HS-27A (cell line): ENCODE measurements at places on chromosomes 6 and 20.

DNA sequence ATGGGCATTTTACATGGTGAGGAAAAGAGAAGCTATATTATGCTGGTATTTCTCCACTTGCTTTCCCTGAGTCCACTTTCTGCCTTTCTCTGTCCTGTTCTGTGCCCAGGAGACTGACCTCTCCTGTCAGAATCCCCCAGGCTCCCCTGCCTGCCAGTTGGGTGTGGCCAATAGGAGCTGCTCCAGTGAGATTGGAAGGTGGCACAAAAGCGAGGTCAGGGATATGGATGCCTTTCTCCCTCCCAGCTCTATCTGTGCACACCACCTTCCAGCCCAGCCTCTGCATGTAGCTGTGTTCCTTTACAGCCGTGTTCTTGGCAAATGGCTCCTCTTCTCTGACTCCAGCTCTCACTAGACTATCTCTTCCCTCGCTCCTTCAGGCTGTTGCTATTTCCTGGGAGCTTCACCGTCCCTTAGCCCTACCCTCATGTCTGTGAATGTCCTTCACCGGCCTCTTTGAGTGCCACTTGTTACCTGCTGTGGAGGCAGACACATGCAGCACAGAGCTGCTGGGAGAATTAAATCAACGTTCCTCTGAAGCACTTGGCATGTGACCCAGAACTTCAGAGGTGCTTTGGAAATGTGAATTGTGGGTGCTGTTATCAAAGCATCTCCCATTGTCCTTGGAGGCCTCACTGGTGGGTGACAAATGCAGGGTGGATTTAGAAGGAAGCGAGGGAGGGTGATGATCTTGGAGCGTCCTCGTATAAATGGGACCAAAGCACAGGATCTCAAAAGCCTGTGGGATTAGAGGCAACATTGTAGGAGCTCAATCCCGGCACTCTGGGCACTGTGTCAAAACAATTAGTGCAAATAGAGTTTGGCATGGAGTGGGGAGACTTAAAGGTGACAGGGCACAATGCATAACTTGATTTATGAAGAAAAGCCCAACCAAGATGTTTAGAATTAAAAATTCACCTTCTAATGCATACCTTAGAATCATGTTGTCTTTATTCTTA, 28.9 kb upstream of the RALGAPA2 start:
- no peak for DNase-seq

DNA sequence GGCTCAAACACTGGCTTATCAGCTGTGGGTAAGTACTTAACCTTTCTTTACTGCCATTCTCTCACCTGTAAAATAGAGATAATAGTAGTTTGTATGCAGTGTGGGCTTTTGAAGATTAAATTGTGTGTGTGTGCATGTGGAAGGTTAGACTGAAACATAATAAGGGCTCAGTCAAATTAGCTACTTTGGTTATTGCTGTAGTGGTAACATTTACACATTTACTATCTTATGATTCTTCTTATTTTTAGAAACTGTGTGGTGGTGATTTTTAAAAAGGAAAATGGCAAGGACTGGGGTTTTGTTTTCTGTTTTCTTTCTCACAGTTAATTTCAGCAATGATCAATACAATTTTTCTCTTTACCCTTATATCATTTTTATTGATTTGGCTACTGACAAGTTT, 206.9 kb downstream of the NKAIN2 start:
- no peak for DNase-seq

DNA sequence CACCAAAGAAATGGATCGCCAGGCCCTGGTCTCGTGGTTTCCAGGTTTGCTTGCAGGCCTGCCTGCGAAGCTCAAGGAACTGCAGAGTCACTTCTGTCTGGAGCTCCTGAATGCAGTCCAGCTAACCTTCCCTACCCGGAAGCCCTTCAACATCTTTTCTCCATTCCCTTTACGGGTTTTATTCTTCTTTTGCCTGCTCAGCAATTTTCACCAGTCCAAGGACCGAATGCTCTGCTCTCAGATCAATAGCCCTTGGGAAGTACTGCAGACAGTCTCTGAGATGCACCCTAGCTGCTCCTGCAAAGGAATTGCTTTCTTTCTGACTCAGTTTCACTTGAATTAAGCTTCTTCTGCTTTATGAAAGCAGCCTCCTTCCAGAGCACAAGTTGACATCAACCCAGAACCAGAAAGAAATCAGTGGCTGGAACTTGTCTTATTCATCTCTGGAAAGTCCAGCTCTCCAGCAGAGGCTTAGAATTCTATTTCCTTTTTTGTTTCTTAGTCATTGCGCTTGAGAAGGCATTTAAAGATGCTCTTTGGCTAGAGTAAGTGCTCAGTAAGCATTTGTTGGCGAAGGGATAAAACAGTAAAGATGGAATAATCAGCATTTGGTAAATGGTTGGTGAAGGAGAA, 18.7 kb upstream of the YWHAB start:
- no peak for DNase-seq

DNA sequence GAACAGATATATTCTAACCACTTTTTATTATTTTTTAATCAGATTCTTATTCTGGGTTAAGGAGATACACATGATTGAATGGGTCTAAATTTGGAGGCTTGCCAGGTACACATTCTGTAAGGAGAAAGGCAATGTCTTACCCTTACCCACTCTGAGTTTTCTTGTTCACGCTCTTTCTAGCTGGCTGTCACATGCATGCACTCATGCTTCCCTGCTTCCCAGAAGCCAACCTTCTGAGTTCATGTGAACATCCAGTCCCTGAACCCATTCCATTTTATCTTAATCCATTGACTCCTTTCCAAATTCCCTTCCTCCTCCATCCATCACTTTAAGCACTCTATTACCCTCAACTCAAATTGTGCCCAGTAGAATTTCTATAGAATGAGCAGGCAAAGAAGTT, 17.5 kb upstream of the MOCS1 start:
- no peak for DNase-seq

- no peak for DNase-seq
These were observed 395.3 kb downstream of the MAFB start for GRCh38 chr20:40293740-40294139.

- DNase-seq, result no peak
These were observed 511.1 kb downstream of the TENT5A start for GRCh38 chr6:81241126-81242041.

GRCh38 chr6:76768556-76768955, 694.7 kb downstream of the HTR1B start:
- no peak for DNase-seq

- no peak for DNase-seq
These were observed 262.8 kb upstream of the HS3ST5 start for GRCh38 chr6:114605656-114606055.

- DNase-seq, result no peak
These were observed 82.1 kb upstream of the DTNBP1 start for GRCh38 chr6:15744818-15745402.

DNA sequence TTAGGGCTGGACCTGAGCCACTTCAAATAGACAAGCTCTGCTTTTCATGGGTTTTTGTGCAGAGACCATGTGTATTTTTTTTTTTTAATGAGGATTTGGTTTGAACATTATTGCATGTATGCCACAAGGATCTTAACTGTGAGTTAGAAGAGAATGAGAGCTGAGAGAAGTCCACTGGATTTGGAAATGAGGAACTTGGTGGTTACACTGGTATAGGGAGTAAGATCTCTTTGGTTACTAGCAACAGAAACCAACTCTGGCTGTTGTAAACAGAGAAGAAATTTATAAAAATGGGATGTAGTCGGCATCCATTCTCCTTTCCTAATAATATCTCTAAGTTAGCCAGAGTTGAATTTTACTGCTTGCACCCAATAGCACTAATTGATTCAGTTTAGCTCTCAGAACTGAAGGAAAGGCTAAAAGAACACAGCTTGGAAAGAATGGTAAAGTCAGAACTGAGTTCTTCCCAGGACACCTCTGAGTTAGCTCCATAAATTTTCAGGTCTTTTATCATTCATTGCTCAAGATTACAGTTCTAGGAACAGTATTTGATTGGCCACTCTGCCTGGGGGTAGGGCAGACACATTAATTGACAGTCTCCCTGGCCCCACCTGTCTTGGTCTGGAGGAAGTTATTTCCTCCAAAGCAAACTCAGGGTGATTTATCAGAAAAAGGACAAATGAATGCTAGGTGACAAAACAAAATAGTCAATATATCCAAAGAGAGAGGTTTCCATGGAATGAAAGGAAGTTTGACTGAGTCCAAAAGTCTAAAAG, 3.9 kb upstream of the WFDC2 start:
- DNase-seq, result no peak

- DNase-seq, result no peak
These were observed 64.6 kb downstream of the SNX5 start for GRCh38 chr20:17904027-17904426.

GRCh38 chr20:48523191-48523995, 304.4 kb downstream of the PREX1 start:
- DNase-seq, result peak; percentile 23

- DNase-seq, result no peak
These were observed 202.8 kb downstream of the CD83 start for GRCh38 chr6:14320332-14320731.

GRCh38 chr6:112906726-112907125, 559.6 kb downstream of the RFPL4B start:
- DNase-seq, result no peak

DNA sequence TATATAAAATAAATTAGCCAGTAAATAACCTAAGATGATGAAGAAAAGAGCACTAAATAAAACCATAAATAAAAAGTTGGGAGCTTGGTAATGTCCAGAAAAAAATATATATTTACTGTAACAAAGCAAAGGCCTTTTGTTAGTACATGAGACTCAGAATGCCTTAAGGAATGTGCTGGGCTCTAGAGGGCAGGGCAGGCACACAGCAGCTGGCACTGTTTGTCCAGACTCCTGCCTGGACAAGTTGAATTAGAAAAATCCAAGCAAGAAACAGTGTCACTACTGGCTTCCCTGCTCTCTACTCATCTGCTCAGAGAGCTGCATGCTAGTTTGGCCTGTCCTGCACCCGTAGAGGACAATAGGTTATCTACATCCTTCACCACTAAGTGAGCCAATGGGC, 8.8 kb downstream of the DEFB129 start:
- no peak for DNase-seq

DNA sequence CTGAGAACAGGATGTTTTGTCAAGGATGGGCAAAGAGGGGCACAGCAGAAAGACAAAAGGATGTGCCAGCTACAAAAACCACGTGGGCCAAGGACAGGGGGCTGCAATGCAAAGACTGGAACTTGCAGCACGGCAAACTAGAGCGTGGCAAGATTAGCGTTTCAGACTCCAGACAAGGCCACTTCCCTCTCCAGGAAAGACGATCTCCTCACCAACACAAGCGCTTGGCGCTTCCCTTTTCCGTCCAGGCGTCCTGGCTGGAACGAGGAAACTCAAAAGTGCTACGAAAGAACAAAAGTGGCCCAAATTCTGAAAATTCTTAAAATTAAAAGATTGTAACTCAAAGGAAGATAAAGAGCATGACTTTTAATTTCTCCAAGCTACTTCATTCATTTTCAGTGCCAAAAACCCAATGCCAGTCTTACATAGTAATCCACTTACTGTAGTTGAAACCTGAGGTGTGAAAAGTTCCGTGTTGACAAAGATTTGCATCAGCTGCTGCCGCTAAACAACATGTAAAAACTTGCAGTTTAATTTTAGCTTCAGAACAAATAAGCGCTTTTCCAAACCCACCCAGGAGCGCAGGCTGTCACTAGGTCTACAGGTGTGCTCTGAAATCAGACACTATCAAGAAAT, 207.1 kb upstream of the RREB1 start:
- DNase-seq, result no peak

DNA sequence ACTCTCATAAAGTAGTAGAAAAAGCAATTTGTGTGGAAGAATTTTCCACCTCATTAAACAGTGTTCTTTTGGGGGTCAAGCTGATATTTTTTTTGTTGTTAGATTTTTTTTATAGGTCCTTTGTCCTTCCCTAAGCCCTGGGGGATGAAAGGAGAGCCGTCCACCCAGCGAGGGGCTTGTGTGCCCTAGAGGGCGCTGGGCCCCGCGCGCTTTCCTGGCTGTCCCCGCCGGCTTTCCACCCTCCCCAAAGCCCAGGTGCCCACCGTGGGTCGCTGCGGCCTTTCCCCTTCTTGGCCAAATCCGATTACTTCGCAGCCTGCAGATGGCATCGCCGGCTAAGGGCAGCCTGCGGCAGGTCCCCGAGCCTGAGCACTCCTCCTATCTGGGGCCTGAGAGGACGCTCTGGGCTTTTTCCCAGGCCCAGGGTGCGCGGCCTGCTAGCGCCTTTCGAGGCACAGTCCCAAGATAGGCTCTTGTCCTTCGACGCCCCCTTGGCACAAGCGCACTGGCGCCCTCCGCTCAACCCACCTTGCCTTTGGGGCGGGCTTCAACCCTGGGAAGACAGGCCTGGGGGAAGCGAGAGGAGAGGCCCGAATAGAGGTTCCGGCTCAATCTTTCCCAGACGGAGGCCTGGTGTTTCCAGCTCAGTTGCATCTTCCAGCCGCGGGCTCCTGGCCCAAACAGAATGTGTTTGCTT, 33.6 kb downstream of the TFAP2A start:
- DNase-seq, result no peak

- DNase-seq, result peak; percentile 53
These were observed 33.5 kb downstream of the TPBG start for GRCh38 chr6:82396964-82397751.

- DNase-seq, result no peak
These were observed 76.4 kb downstream of the TRAM2 start for GRCh38 chr6:52500238-52501129.

DNA sequence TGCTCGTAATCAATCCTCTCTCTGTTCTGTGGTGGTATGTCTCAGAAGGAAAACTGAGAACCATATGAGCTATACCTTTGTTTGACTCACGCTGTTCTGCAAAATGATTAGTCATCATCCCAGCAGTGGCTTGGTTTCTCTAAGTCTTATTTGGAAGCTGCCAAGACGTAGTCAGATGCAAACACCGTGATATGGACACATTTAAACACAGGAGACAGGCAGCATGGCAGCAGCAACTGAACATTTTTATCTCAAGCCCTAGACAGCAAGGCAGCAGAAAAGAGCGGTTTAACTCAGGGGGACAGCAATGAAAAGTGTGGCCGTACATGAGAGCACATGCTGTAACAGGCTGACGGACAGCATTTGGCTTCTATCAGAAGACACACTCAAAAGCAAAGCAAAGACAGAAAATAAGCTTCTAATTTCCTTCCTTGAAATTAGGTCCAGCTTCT, 1295.1 kb downstream of the EPHA7 start:
- no peak for DNase-seq

DNA sequence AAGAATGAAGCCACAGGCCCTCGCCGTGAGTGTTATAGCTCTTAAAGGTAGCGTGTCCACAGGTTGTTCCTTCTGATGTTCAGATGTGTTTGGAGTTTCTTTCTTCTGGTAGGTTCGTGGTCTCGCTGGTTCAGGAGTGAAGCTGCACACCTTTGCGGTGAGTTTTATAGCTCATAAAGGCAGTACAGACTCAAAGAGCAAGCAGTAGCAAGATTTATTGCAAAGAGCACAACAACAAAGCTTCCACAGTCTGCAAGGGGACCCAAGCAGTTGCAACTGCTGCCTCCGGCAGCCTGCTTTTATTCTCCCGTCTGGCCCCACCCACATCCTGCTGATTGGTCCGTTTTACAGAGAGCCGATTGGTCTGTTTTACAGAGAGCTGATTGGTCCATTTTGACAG, 5.2 kb downstream of the HIVEP1 start:
- DNase-seq, result no peak

DNA sequence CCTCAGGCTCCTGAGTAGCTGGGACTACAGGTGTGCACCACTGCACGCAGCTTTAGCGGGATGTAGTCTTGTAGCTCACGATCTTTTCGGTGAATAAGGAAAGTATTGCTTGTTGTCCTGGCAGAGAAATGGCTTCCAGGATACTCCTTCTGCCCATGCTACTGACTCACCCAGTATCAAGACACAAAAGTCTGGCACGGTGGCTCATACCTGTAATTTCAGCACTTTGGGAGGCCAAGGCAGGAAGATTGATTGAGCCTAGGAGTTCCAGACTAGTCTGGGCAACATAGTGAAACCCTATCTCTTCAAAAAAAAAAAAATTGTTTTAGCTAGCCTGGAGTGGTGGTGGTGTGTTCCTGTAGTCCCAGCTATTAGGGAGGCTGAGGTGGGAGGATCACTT, 40.9 kb upstream of the B4GALT5 start:
- DNase-seq, result no peak
